ENCODE measurements at places on chromosomes 5 and 9. TPM values are rescaled to one million over a fixed set of nuclear protein-coding genes. Genes with fewer than 3 reads are reported as not detected.

DNA sequence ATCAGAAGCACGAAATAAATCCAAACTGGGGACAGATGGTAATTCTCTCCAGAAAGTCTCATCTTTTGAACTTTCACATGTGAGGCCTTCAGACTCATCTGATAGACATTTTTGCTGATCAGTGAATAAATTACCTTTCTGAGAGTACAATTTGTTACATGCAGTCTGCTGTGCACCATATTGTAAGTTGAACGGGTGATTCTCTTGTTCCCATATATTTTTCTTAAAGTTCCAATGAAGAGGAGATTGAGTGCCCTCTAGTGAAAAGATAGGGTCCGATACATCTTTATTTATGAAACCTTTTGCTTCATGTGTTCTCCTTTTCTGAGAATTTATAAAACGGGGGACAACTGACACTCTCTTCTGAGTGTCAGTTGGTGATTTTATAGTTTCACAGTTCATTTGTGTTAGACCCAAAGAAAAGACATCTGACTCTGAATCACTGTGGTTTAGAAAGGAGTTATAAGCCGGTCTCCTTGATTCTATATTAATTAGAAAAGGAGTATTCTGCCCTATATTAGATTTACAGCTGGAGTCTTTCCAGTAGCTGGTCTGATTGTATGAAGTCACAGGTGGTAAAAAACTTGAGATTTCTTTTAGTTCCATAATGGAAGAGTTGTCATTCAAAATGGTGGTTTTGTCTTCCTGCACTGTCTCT is 30.4 kb downstream of the GNG10 start:
- peak; percentile 69 for DNase-seq

Gene POC5
- 14.7 TPM for total RNA-seq

Gene ADAMTS13
- 2.1 TPM for total RNA-seq

Gene ENC1
- total RNA-seq: 21.0 TPM

- DNase-seq: no peak
Measured at GRCh38 chr9:111114486-111114885, 76.2 kb upstream of the LPAR1 start.

DNA sequence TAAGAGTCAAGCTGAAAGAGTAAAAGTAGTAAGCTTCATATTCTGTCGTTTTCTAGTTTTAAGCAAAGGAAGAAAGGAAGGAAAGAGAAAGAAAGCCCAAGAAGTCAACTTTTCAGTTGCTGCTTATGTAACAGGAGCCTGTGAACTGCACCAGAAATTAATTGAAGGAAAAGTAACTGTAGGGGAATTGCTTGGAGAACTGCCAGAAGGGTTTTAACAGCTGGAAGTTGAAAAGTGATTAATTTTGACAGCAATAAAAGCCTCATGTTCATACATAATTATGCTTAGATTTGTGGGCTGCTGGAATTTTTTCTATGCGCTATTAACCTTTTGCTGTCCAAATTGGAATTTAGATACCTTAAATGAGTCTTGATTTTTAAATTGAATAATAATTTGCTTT is 255.7 kb downstream of the ENC1 start:
- no peak for DNase-seq

Gene ITGA2
- 171 TPM for total RNA-seq

GRCh38 chr5:163338-163620 is 28.0 kb upstream of the LRRC14B start:
- DNase-seq: no peak

Gene TICAM2
- 9.1 TPM for total RNA-seq

Measured in fibroblast of the aortic adventitia (primary cell).